AG09319 (cell line): ENCODE measurements at places on chromosomes 7 and 10.

DNA sequence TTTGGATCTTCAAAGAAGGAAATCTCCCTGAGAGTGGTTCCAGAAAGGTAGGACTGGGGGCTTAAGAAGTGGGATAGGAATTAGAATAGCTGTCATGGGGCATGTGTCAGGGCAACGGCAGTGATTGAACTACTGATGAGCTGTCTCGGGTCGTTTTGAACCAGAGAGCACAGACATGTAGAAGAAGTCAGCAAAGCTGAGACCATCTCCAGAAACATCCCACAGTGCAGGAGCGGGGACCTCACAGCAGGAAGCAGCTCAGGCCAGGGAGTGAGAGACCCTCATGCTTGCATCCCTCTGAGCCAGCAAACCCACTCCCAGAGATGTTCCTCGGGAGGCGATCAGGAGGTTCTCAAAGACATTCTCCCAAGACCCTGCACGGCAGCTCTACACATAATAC is 60.1 kb downstream of the AOC1 start:
- no peak for DNase-seq

DNA sequence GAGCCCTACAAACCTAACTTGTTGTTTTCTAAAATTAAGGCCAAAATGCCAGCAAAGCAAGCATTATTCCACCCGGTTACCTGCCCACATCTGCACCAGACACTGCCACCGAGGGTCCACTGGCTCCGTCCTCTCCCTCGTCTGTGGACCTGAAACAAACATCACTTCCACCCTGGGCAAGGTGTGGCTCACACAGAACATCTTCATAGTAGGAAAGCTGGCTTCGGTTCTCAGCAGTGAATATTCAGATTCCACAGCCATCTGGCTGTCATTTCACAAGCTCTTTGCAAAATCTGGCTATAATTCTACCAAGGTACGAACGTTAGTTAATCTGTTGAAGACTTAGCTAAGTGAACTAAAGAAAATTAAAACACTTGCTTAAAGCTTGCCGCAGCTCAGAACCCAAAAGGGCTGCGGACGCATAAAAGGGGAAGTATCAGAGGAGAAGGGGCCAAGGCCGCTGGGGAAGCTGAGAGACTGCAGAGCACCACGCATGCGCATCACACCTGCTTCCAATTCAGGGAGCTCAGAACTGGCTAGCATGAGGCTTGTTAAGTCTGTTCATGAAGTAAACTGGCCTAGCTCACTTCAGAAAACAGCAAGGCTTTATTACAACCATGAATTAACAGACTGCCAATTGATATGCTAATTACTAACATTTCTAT is 46.1 kb downstream of the PTPRN2 start:
- DNase-seq: no peak

DNA sequence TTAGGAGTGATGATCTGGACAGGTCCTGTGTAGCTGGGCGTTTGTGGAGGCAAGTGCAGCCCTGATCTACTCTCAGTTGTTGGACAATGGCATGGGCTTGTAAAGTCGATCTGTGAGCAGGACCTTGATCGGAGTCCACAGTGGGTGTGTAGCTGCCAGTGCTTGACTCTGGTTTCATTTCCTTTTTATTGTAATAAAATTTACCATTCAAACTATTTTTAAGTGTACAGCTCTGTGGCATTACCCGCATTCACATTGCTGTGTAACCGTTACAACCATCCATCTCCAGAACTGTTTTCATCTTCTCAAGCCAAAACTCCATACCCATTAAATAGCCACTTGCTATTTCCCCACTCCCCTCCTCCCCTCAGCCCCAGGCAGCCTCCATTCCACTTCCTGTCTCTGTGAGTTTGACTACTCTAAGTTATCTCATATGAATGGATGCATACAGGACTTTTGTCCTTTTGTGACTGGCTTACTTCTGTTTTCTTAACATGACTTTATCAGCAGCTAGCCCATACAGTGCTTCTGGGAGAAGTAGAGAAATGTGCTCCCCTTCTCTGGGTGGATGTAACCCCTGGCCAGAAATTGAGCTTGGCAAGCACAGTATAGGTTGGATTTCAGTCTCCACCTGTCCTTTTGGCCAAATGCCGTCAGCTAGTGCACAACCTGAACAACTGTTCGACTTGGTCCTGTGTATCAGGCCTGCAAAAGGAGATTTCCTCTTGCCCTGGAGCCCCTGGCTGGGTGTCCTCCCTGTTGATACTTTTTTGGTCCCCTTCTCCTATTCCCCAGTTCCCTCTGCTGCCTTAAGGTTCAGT is 180.0 kb downstream of the LRMDA start:
- no peak for DNase-seq

DNA sequence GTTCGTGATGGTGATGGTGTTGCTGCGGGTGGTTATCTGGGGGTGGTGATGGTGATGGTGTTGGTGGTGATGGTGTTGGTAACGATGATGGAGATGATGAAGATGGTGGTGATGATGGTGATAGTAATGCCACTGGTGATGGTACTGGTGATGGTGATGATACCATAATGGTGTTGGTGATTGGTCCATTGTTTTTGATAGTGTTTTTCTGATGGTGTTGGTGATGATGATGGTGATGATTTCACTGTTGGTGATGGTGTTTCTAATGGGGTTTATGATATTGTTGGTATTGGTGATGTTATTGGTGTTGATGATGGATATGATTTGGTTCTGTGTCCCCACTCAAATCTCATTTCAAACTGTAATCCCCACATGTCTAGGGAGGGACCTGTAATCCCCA is 51.7 kb upstream of the PITRM1 start:
- no peak for DNase-seq

DNA sequence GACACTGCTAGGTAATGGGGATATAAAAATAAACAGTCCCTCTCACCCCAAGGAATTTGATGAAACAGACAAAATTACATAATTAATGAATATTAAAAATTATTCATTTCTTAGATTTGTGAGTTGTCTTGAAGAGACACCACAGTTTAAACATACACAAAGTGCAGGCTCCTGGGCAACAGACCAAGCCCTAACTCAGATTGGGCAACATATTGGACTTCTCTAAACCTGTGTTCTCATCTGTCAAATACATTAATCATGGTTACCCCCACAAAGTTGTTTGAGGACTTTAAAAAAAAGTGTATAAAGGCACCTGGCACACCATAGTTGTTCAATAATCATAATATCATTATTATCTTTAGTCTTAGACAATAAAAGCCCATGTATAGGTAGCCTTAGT is 62.5 kb upstream of the CAPZA2 start:
- no peak for DNase-seq

GRCh38 chr10:6382081-6382480 is 179.3 kb downstream of the PFKFB3 start:
- DNase-seq: peak; percentile 29

DNA sequence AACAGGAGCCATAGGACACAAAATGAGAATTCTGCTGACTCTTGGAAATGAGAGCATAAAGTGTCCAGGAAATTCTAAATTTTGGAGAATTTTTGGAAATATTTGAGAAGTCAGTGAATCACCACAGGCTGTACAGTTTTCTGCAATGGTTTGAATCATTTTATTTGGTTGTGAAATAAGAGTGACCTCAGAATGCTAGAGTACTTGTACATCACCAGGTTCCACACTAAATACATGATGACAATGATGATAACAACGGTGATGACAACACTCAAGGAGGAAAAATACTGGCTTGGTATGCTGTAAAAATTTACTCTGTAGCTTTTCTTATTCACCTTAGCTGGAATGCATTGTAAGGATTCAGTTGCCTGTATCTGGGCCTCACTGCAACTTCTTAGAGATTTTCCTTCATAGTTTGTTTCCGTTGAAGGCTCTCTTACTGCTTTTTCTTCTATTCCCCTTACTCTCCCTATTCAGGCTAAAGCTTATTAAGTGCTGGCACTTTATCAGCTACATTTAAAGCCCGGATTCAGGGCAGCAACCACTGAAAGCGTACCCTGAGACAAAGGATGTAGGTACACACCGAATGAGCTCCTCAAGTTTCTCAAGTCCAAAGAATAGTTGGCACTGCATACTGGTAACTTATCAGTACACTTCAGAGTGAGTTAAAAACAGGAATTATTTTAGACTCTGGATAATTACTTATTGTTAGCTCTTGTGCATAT is 30.2 kb upstream of the NME8 start:
- no peak for DNase-seq
